Epithelial cell of alveolus of lung (primary cell): ENCODE measurements at places on chromosomes 3 and 15. TPM values are rescaled to one million over a fixed set of nuclear protein-coding genes. Genes with fewer than 3 reads are reported as not detected.

CALML4 gene
- total RNA-seq: 0.39 and 0.88 TPM in 2 replicates

CX3CR1 gene
- 0.08 TPM in 1 of 2 replicates, not detected in the other for total RNA-seq

SAMMSON gene
- 1.5 TPM in 1 of 2 replicates, not detected in the other for total RNA-seq

LRRC2 gene
- total RNA-seq: 0.65 and 2.2 TPM in 2 replicates

WDR93 gene
- under 0.01 and 0.16 TPM in 2 replicates for total RNA-seq

RARRES1 gene
- total RNA-seq: 88.2 and 148 TPM in 2 replicates

ZNF662 gene
- 1.3 and 3.0 TPM in 2 replicates for total RNA-seq

KBTBD8 gene
- total RNA-seq: 0.48 and 1.8 TPM in 2 replicates

MEX3B gene
- 8.9 and 12.2 TPM in 2 replicates for total RNA-seq

BAHD1 gene
- total RNA-seq: 9.8 and 10.5 TPM in 2 replicates

SEMA6D gene
- total RNA-seq: 7.2 and 21.0 TPM in 2 replicates

RTP1 gene
- not detected in 2 replicates for total RNA-seq

BLM gene
- total RNA-seq: 1.6 and 4.4 TPM in 2 replicates

GOLGA8N gene
- total RNA-seq: 0.26 and 4.6 TPM in 2 replicates

CORO2B gene
- 8.5 and 11.9 TPM in 2 replicates for total RNA-seq

PTH1R gene
- total RNA-seq: 1.4 and 27.5 TPM in 2 replicates

ST8SIA2 gene
- total RNA-seq: under 0.01 TPM in 1 of 2 replicates, not detected in the other

PLA2G4F gene
- total RNA-seq: not detected in 2 replicates

FAM174B gene
- total RNA-seq: 0.16 and 2.1 TPM in 2 replicates

GCHFR gene
- total RNA-seq: 7.7 and 11.5 TPM in 2 replicates

ADIPOQ gene
- not detected in 2 replicates for total RNA-seq

SI gene
- not detected in 2 replicates for total RNA-seq

ECT2 gene
- 24.3 and 32.2 TPM in 2 replicates for total RNA-seq

RNU5B-1 gene
- total RNA-seq: not detected in 2 replicates
